CD4-positive, alpha-beta T cell treated with Interleukin-4 for 1 hour (primary cell): ENCODE measurements at places on chromosomes 16 and 17.

GRCh38 chr16:10321407-10322387 lies 64.2 kb upstream of the ATF7IP2 start:
- no peak for DNase-seq

DNA sequence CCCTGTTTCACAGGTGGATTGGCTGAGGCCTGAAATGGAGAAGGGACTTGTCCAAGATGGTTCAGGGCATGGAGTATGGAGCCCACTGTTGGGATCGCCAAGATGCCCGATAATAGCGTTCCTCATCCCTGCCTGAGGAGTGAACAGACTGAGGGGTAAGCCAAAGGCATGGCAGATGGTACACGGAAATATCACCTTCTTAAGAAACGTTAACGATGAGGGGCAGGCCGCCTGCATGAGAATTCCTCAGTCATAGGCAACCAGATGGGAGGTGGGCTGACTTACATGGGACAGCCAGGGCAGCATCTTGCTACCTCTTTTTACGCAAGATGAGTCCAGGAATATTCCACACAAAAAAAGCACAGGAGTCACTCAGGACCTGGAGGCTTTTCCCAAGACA lies 188.1 kb downstream of the CCDC182 start:
- no peak for DNase-seq

DNA sequence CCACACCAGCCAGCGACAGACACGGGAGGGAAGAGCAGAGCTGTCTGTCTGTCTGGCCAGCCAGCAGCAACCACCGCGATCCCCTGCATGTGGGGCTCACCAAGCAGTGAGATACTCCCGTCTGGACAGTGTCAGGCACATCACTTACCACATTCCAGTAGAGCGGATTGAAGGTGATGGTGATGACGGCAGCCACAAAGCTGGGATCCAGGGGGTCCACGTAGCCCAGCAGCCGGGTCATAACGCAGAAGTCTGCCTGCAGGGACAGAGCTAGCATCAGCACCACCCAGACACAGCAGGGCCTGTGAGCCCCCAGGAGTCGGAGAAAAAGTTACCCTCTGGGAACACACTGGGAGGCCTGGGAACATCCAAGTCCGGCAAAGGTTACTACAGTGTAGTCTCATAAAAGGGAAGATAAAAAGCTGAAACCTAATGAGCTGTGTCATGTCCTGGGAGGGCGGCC lies 14.7 kb downstream of the PEMT start:
- no peak for DNase-seq

GRCh38 chr16:73025151-73025855 lies 22.6 kb downstream of the ZFHX3 start:
- DNase-seq = no peak

DNA sequence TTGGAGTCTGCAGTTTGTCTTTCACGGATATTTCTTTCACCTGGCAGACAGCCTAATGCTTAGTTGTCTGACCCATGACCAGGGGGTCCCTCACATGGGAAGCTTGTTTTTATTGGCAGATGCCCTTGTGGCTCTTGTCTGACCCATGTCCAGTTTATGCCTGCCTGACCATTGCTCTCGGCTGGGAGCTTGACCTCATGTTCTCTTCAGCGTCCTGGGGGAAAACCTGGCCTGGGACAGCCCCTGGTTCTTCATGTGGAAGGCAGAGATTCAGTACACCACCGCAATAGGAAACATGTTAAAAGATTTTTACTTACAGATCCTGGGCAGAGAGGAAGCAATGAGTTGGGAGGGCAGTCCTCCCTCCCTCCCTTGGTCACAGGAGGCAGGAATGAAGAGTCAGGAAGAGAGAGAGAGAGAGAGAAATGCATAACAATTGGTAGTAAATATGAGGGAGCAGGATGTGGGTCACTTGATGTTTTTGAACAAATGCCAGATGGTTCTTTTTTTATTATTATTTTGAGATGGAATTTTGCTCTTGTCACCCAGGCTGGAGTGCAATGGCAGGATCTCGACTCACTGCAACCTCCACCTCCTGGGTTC lies 302.7 kb upstream of the MYOCD start:
- DNase-seq = no peak

DNA sequence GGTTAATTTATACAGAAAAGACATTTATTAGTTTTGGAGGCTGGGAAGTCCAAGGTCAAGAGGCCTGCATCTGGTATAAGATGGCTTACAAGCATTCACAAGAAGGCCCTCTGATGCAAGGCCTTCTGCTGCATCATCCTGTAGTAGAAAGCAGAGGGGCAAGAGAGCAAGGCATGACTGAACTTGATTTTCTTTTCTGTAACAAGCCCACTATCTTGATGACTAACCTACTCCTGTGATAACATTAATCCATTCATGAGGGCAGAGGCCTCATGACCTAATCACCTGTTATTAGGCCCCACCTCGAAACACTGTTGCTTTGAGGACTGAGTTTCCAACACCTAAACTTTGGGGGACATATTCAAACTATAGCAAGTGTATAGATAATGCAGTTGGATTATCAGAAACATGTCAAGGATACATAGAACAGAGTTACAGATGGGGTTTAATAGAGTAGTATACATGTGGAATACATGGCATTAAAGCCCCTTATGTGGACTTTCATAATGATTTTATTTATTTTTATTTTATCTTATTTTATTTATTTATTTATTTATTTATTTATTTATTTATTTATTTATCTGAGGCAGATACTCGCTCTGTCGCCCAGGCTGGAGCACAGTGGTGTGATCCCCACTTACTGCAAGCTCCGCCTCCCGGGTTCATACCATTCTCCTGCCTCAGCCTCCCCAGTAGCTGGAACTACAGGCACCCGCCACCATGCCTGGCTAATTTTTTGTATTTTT lies 88.2 kb downstream of the CHD9 start:
- no peak for DNase-seq

DNA sequence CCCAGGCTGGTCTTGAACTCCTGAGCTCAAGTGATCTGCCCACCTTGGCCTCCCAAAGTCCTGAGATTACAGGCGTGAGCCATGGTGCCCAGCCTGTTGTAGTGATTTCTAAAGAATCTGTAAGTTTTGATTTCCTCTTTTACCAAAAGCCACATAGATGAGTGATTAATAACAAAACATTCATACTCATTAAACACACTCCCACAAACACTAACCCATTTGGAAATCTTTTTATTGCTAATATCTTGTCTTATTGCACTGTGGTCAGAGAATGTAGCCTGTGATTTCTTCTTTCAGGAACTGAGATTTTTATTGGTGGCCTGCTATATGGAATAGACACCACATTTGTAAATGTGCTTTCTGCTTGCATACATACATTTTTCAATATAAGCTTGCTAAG lies 31.6 kb downstream of the MYH10 start:
- no peak for DNase-seq

- DNase-seq = peak; percentile 75
These were observed at the start of gene SEPTIN1 for GRCh38 chr16:30382111-30382881. Gene SEPTIN1 (minus strand): TSS chr16:30382561. CDS start chr16:30382542, 19 bp downstream.

GRCh38 chr17:55175788-55176427 lies 88.9 kb upstream of the HLF start:
- no peak for DNase-seq

- DNase-seq = peak; percentile 24
These were observed 92.9 kb downstream of the TBC1D16 start for GRCh38 chr17:79942591-79943346.

- DNase-seq = peak; percentile 59
These were observed 668 bp downstream of the SPATA2L start for GRCh38 chr16:89700649-89701424.

GRCh38 chr17:7854078-7854777 lies 638 bp upstream of the TMEM88 start:
- no peak for DNase-seq
